MG63 (cell line): ENCODE measurements at places on chromosomes 13 and 19. TPM values are rescaled to one million over a fixed set of nuclear protein-coding genes. Genes with fewer than 3 reads are reported as not detected.

DNA sequence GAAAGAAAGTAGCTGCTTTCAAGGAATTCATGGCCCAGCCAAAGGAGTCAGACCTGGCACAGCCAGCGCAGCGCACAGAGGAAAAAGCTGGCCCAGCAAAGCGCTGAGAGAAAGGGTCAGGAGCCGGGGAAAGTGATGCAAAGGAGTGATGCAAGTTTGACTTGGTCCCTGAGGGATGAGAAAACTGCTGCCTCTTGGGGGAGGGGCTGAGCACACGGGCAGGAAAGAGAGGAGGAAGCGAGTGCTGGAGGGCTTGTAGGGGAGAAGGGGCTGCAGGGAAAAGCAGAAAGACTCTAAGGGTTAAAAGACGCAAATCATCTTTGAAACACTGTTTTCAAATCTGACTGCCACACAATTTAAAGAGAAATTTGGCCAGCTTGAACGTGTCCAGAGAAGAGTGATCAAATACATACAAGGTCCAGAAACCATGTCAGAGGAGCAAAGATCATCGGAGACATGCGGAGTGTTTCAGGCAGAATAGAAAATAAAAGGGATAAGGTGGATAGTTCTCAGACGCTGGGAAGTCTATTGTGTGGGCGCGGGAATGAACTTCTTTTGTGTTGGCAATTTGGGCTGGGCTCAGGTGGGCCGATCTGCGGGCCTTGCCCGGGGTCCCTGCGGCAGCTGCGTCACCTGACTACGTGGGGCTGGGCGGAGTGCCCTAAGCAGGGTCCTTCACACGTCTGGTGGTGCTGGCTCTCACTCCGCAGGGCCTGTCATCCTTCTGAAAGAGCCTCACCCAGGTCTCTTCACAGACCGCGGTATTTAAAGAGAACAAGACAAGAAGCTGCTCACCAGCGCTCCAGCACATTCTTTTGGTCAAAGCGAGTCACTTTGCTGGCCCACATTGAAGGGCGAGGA lies 18.1 kb downstream of the N4BP2L1 start:
- DNase-seq: no peak

- DNase-seq: no peak
These were observed 474.0 kb downstream of the FOXO1 start for GRCh38 chr13:40192452-40192851.

DNA sequence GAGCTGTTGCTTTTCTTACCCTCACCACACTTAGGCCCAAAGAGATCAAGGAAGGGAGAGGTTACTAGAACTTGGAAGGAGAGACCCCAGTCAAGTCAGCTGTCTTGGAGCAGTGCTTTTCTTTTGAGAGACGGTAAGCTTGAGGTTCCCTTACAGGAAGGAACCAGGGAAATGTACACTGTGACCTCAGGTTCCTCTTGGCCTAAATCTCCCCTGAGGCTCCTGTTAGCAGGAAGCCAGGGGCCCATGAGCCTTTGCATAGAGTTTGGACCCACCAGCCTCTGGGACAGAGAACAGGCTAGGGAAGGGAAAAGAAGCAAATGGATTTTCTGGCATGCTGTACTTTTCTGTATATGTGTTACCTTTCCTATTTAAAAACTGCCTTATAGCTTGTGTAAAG lies 5.9 kb upstream of the GPR18 start:
- DNase-seq: no peak

The SLC17A7 gene
- total RNA-seq: not detected in 2 replicates

DNA sequence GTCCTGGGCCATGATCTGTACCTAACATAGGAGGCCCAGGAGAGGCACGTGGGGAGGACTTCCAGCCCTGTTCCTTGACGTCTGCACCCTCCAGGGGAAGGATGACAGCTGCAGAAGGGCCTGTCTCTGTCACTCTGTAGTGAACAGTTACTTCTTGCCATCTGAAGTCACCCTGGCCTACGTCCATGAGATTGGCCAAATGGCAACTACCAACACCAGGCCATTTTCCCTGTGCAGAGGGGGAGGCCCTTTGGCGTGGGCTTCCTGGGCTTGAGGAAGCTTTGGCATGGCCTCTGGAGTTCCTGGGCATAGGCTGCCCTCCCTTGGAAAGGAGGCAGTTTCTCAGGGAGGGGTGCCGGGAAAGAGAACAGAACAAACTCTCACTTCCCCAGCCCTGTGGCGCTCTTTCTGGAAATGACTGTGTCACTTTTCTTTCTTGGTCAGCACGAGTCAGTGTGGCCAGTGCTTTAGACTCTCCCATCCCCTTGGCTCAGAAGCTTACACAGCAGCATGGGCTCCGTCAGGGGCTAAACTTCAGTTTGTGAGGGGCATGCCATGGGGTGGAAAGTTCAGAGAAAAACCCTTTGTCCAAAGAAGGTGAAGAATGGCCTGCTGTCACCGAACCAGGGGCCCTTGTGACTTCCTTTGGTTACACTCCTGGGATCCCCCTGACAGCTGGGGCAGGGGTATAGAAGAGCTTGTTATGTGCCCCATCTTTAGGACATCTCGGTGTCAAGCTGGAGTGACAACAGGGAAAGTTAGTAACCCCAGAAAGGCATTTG lies 5.3 kb downstream of the CARM1 start:
- peak; percentile 38 for DNase-seq

DNA sequence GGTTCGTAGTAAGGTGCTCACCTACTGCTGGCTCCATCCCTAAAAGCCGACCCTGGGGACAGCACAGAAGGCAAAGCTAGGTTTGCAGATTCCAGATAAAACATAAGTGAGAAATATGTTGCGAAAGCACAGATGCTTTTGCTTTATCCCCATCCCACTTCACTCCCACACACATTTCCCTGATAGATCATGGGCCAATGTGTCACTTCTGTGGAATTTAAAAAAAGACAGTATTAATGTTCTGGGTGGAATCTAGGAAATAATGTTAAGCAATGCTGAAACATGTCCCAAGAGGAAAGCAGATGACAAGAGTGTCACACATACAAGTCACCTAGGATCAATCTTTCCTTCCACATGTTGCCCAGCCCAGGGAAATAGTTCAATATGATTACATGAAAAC lies 661.0 kb upstream of the MIR17HG start:
- peak; percentile 12 for DNase-seq

DNA sequence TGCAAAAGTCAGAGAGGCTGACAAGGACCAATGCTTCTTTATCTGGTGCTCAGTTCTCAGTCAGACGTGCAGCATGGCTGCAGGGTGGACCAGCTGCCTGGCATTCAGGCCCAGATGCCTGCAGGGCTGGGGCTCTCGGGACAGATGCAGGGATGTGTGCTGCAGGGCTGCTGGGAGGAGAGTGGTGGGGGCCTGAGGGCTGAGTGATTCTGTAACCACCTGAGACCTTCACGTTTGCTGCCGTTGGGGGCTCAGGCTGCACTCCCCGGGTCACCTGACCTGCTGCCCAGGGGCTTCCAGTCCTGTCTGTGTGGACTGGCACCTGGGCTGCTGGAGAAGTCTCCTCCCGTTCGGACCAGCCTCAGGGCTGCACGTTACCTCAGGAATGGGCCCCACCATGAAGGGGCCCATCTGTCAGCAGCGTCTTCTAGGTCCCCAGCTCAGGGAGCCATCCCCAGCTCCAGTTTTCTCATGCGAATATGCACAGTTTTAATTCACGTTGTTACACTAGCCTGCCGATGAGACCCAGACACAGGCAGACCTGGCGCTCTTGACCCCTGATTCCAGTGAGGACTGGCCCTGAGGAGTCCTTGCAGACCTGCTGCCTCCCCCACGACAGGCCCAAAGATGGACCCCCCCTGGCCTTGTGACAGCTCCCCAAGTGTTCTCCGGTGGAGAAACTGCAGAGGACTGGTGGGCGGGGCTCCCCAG lies 16.9 kb downstream of the KCTD15 start:
- no peak for DNase-seq

DNA sequence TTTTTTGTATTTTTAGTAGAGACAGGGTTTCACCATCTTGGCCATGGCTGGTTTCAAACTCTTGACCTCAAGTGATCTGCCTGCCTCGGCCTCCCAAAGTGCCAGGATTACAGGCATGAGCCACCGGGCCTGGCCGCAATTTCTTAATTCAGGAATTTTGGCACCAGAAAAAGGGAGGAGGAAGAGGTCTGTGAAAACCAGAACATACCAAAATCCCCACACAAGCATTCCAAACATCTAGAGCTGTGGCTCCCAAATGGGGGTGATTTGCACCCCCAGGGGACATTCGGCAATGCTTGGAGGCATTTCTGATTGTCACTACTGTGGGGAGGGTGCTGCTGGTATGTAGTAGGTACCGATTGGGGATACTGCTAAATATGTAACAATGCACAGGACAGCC lies 40.2 kb upstream of the ABCC4 start:
- DNase-seq: no peak

The COX6B1 gene
- total RNA-seq: 377 and 417 TPM in 2 replicates
